ENCODE measurements at places on chromosomes 4 and X.

DNA sequence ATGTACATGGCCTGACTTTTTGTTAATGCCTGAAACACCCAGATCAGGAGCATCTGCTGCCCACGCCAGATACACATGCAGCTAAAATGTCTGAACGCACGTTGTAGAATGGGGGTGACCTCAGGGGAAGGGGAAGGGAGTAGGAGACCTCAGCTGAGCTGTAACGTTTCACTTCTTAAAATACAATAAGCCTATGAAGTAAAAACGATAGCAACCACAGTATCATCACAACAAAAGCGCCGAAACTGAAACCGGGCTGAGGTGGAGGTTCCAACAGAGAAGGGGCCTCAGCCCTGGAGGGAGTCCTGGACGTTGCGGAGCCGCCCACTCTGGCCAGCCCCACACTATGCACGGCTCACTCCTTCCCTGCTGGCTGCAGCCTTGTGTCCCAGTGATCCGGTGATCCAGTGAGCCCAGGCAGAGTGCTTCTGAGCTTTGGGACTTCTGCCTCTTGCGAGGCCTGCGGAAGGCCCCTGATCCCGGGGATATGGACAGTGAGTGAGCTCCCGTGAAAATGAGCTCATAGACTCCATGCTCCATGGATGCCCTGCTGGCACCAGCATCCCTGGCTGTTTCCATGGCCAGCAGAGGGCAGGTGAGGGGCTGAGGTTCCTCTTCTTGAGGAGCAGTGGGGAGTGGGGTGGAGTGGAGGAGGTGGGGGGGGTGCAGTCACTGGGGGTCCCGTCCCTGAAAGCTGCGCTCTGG, 52.0 kb downstream of the HMX1 start:
- DNase-seq: no peak

GRCh38 chrX:48737940-48738339, 23.6 kb upstream of the GLOD5 start:
- DNase-seq: no peak

DNA sequence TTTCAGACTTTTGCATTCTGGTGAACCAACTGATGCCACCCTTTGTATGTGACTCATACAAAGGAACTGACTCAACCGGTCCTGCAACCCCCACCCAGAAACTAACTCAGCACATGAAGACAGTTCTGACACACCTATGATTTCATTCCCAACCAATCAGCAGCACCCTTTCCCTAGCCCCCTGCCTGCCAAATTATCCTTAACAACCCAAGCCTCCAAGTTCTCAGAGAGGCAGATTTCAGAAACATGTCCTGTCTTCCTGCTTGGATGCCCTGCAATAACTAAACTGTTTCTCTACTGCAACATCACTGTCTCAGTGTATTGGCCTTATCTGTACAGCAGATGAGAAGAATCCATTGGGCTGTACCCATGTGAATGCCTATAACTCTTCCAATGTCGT, 284.7 kb downstream of the CAMK2D start:
- DNase-seq: peak; percentile 6

GRCh38 chrX:42020225-42020624, 96.9 kb upstream of the CASK start:
- DNase-seq: no peak

DNA sequence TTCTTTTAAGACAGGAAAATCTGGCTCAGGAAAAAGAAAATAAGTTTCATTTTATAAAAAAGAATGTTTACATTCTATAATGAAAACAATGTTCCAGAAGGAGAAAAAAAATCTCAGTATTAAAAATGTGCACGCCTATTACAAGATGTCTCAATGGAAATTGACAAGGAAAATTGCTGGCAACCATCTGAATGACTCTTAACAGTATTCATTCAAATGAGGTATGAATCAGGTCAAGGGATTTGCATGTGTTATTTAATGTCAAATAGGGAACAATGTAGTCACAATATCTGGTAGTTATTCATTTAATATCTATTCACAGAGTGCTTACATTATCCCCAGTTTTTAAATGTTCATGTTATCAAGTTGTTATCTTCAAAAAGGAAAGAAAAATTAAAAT, 208.4 kb upstream of the TRAM1L1 start:
- no peak for DNase-seq

DNA sequence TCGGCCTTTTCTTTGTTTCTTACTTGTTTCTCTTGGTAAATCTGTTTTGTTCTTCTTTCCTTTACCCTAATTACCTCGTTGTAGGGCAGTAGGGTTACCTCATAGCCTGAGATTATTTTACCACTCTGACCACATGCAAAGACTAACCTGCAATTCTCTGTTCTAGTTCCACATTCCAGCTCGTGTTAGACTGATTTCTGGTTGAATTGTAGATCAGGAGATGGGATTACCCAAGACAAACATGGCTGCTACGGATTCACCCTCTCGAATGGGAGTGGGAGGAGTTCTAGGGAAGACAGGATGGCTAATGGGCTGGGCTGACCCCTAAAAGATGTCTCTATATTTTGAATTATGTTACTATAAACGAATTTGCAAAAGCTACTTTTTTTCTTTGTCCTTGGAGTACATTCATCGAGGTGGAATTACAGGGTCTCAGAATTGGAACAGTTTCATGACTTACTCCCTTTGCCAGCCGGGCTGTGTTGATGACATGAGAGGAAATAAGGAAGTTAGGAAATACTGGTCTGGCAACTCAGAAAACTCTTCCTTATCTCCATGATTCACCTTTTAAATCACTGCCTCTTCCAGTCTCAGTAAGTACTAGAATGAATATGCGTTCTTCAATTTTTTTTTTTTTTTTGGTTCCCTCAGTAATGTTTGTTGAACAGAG, 36.7 kb upstream of the FBXW7 start:
- peak; percentile 7 for DNase-seq

DNA sequence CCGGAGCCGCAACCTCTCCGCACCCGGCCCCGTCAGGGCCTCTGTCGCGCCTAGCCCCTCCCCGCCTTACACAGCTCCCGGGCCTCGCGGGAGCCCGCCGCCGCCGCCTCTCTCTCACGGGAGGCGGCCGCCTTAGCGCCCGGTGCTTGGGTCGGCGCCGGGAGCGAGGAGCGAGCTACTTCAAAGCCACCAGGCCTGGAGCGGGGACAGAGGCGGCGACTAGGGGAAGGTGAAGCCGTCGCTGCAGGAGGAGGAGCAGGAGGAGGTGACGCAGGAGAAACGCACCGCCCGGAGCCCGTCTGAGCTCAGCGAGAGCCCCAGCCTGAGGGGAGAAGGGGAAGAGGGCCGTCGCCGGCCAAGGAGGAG, 250 bp downstream of the USP9X start:
- peak; percentile 33 for DNase-seq

Measured in HCEC 1CT (cell line).